Activated CD4-positive, alpha-beta T cell treated with anti-CD3 and anti-CD28 coated beads, Interleukin-2, amount 10 ng/mL, durations not matched to agents 24 days and 14 days (primary cell): ENCODE measurements at places on chromosomes 5 and 9. TPM values are rescaled to one million over a fixed set of nuclear protein-coding genes. Genes with fewer than 3 reads are reported as not detected.

DNA sequence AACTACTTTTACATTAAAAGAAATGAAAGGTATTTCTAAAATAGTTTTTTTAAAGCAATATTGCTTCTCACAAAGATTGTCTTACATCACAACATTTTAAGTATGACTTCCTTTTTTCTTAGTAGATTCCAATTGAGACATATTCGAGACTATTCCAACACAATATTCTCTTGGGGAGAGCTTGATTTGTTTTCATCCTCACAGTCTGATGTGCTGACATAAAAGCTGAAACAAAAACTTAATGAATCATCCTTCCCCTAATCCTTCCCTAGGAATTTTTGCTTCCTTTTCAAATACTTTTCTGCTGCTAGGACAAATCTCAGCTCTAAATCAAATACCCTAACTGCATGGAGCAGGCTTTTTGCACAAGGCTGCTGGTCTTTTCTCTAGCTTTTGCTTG lies 245.8 kb upstream of the MAP3K1 start:
- no peak overlapping the region for H3K4me3 ChIP-seq
- H3K27ac ChIP-seq, result no peak overlapping the region
- no peak for DNase-seq
- peaks cover 2% of the 10 kb centered on the region for H3K36me3 ChIP-seq
- H3K4me1 ChIP-seq, result peaks cover 12% of the 10 kb centered on the region

DNA sequence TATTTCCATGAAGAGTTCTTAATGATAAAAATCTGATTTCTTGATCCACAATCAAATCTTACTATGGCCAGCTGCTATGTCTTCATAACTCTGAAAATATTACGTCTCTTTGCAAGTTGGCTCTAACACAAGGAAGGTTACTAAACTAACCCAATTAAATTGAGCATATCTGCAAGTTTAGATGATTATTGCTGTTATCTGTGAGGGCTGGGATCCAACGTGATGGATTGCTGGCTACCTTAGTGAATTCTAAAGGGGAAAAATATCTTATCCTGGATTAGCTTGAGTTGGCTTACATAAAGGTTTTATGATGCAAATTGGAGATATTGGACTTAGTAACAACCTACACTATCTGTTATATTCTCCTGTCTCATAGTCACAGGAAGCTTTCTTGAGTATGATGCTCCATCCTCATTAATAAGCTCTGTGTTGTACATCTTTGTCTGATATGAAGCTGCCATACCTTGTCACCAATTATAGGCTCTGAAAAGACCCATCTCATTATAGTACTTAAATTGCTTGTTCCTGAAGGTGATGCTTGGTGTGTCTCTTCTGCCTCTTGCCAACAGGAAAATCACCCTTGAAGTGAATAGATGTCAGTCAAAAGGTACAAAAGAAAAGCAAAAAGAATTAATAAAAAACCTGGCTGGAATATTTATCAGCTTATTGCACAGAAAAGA lies 733.0 kb upstream of the MEF2C start:
- no peaks in the 10 kb centered on the region for H3K4me1 ChIP-seq
- H3K36me3 ChIP-seq, result no peaks in the 10 kb centered on the region
- no peak overlapping the region for H3K4me3 ChIP-seq

EIF4E1B gene
- total RNA-seq, result not detected in 2 replicates

CDH9 gene
- not detected in 2 replicates for total RNA-seq

GRCh38 chr5:113195771-113196170 lies 219.2 kb downstream of the DCP2 start:
- H3K4me3 ChIP-seq, result no peak overlapping the region
- H3K36me3 ChIP-seq, result no peaks in the 10 kb centered on the region
- H3K4me1 ChIP-seq, result no peaks in the 10 kb centered on the region
- H3K27ac ChIP-seq, result no peak overlapping the region
- DNase-seq, result no peak
